ENCODE measurements at places on chromosomes 6 and 20.

- no peak for DNase-seq
These were observed 128.4 kb downstream of the BCKDHB start for GRCh38 chr6:80234908-80235307.

DNA sequence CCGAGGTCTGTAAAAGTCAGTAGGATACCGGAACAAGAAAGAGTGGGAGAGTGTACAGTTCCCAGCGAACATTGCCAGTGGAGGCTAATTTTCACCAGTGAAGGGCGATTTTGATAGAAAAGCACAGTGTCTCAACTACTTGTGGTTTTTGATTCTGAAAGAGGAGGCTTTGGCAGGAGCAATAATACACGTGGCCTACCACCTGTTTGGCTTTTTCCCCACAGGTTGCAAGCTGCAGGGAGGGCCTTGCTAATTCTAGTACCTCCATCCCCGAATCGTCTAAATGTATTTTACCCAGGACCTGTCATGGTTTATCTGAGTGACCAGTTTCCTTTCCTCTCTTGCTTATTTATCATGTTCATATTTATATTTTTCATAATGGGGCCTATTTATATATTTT lies 3.3 kb upstream of the EFCAB8 start:
- no peak for DNase-seq

- DNase-seq = peak; percentile 47
These were observed 236.0 kb upstream of the STXBP5 start for GRCh38 chr6:146968041-146968760.

GRCh38 chr6:148997865-148998264 lies 251.0 kb downstream of the UST start:
- DNase-seq = no peak

GRCh38 chr6:108838101-108838717 lies 10.0 kb upstream of the ARMC2 start:
- no peak for DNase-seq

DNA sequence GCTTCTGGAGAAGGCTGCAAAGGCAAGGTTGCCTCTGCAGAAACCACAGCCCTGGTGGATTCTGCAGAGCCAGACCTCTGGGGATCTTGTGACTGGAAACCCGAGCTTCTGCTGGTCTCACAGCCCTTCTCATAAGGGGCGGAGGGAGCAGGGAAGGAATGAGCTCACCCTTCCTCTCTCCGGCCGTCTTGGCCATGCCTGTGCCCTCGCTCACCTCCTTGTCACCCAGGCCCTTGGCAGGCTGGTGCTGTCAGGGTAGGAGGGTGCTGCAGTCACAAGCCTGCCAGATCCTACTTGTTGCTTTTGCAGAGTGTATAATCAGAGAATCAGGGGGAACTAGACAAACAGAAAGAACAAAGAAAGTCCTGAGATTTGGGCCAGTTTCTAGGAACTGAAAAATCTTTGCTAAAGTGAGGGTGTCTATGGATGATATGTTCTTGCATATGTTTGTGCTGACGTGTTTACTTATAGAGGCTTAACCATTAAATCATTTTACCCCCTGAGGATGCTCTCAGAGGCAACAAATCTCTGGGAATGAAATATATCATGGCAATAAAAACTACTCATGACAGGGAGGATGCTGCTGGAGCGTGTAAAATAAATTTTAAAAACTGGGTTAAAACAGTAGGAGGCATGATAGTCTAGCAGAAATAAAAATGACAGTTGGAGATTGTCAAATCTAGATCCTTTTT lies 244.9 kb upstream of the SOX4 start:
- DNase-seq = no peak

GRCh38 chr20:62744741-62745191 lies 36.1 kb downstream of the NTSR1 start:
- DNase-seq = no peak

DNA sequence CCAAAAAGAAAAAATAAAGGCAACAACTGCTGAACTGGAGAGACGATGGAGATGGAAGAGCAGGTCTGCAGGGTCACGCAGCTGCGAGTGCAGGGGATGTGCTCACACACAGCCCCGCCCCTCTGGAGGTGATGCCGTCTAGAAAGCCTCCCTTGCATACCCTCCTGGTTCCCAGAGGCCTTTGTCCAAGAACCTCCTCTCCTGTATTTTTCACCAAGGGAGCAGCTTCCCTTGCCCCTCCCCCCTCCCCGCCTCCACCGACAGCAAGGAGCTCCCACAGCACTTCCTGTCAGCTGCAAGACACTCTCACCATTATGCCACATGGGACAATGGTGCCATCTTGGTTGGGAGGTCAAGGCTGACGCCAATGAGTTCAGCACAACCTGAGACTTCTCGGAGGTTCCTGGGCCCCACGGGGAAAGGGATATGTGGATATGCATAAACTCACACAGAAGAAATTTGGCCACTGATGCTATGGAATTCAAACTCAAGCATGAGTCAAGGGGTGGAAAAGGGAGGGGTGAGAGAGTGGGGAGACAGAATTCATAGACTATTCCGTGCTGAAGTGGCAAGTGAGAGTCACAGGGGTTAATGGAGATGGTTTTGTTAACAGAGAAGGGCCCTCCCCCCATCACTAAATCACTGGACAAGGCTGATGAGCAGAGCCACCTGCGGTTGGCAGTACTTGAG lies 132.9 kb downstream of the SCML4 start:
- no peak for DNase-seq

DNA sequence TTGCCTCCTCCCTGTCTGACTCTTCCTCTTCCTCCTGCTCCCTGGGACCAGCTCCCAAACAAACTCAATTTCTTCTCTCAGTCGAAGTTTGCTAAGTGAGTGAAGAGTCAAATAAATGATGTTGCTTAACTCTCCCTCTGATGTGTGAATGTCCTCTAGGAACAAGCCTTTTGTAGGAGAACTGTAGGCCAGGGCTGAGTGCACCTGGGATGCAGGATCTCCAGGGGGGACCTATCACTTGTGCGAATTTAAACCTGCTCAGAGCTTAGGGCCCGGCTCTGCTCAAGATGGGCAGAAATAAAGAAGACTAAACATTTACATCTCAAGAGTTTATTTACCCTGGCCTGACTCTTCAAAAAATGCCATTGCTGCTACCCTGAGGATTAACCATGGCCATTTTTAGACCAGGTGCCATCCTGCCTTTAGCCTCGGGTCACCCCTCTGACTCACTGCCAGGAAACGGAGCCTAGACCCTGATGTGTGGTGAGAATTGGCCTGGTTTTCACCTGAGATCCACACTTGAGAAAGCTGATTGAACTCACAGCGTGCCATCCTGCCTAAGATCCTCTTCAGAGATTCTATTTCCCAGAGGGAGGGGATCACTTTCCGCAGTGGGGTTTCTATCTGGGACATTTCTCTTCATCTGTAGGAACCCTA lies 63.6 kb upstream of the CD93 start:
- DNase-seq = no peak

- no peak for DNase-seq
These were observed 2.3 kb upstream of the CITED2 start for GRCh38 chr6:139376604-139377218.

GRCh38 chr20:48725555-48725991 lies 102.2 kb downstream of the PREX1 start:
- no peak for DNase-seq

- DNase-seq = no peak
These were observed 2.4 kb downstream of the PHF3 start for GRCh38 chr6:63637865-63638445.
